ENCODE measurements at places on chromosomes 2 and 18.

DNA sequence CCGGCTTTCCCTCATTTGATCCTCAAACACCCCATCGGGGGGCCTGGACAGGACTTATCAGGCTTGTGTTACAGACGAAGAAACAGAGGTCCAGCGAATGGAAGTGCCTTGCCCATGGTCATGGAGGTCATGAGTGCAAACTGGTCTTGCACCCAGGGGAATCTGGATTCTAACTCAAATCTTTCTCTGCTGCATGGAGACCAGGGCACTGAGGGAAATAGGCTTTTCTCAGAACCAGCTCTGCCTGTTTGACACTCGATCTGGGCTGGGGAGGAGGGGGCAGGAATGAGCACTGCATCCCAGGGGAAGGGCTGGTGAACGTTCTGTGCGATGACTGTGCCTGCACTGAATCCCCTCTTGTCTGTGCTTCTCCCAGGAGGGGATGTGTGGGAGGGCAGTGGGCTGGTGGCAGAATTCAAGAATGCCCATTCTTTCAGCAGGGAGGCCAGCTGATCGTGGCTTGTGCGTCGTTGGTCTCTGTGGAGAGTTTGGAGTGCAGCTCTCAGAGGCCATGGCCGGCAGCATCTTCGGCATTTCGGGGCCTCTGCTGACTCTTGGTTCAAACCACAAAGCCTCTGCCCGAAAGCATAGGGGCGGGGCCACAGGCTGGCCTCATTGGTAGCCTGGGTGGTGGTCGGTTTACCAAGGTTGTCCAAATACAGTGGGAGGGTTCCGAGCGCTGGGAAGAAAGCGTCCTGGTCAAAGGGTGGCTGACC, 171.6 kb downstream of the DDX1 start:
- DNase-seq, result no peak

- no peak for DNase-seq
Observed at GRCh38 chr2:225598426-225598825, 198.9 kb downstream of the NYAP2 start.

DNA sequence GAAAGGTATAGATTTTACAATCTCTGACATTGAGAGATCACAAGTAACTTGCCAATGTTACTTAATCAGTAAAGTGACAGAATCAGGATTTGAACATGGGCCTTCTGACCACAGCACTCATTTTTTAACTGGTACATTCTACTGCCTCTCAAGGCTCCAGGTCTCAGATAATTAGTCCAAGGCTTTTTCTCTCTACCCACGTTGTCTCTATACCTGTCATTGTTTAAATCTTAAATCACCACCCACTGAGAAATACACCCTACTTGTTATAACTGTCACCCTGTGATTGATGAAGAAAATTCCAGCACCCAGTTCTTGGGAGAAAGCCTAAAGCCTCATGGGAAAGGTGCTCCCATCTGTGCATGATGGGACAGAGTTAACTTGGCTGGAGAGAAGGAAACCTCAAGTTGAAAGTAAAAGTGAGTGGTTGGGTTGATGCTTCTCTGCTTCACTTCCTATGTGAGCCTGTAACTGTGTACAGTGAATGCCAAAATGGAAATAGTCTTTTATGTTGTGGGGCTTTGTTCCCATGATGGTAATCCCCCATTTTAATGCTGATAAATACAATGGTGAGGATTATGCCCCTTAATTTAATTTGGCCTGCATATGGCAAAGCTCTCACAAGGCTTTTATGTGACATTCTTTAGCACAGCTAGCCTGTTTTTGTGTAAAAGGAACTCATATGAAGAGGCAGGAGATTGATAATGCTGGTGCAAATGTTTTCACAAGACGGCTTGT, 190.1 kb upstream of the SP5 start:
- no peak for DNase-seq

DNA sequence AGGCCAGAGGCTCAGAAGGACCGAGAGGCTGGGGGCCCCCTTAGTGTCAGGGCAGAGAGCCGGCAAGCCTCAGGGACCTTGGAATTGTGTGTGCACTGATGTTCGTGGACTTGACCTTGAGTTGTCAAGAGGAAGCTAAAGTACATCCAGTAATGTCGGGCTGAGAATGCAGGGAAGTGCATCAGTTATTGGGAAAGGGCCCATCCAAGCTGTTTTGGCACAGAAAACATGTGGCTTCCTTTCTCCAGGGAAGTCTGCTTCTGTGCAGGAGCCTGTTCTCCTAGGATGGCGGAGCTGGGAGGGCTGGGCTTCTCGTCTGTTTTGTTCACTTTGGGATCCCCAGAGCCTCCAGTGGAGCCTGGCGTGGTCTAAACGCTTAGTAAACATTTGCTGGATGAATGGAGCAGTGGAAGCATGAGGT, 23.7 kb downstream of the ATOH8 start:
- no peak for DNase-seq

DNA sequence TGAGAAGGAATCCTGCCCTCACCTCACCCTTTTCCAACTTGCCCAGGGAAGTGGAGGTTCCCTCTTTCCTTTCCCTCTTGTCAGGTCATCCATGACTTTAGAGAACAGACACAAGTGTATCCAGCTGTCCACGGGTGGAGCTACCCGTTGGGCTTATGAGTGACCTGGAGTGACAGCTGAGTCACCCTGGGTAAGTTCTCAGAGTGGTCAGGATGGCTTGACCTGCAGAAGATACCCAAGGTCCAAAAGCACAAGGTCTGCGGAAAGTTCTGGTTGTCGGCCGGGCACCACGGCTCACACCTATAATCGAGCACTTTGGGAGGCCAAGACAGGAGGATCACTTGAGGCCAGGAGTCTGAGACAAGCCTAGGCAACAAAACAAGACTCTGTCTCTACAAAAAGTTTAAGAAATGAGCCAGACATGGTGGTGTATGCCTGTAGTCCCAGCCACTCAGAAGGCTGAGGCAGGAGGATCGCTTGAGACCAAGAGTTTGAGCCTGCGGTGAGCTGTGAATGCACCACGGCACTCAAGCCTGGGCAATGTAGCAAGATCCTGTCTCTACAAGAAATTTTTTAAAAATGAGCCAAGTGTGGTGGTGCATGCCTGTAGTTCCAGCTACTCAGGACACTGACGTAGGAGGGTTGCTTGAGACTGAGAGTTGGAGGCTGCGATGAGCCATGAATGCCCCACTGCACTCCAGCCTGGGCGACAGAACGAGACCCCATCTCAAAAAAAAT, 14.0 kb upstream of the CNDP1 start:
- no peak for DNase-seq

DNA sequence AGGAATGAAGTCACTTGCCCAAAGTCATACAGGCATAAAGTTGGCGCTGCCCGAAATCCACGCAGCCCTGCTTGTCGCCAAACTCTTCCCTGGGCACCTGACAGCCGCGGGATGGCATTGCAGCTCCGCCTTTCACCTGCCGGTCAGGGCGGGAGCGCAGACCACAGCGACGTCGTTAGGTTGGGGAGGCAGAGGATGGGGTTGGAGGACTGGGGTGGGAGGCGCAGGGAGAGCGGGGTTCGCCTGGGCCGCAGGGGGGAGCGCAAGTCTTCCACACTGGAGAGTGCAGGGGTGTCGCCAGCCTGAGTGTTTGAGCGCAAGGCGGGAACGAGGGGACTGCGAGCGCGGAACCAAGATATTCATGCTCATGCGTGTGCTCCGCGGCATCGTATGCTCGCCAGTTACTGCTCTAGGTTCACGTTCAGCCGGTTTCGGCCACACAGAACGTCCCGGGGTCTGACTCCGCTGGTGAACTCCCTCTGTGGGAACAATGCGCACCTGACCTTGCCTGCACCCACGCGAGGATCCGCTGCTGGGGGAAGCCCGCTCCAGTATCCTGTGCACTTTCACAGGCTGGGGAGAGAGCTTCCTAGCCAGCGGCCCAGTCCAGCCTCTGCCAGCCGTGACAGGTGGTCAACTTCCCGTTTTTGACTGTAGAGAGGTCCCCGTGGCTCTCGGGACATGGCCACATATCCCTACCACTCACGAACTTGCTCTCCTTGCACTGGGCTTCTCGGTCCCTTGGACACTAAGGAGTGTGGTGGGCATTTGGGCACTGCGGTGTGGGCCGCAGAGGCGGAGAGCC, 767 bp upstream of the NPPC start:
- peak; percentile 34 for DNase-seq

DNA sequence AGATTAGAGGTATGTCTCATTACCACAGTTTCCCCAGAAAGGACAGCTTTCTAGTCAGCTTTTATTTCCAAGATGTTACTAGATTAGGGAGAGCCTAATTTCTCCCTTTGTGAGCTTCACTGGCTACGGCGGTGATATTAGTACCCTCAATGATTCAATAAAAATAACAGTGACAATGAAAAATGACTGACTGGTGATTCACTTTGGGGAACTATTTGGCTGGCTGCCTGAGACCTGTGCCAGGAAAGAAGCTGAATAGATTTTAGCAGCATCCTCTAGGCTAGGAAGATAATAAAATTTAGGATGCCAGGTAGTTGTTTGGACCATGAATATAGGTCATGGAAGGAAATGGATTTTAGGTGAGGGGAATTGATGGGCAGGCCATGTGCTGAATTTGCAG, 178.7 kb downstream of the FMNL2 start:
- DNase-seq, result no peak

DNA sequence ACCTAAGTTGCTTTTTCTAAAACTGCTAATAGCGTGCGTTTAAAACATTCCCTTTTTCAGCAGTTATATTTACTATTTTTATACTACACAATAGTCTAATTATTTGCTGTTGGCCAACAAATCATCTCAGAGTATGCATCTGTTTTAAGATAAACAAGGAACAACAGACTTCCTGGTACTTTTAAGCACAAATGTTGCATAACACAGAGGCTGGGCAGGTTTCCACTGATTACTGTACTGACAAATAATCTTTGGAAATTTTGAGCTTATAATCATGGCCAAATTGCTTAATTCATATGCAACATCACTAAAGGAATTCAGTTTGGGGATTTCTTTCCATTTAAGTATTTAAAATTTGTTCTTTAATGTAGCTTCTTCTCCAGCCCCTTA, 737.4 kb upstream of the SALL3 start:
- no peak for DNase-seq

DNA sequence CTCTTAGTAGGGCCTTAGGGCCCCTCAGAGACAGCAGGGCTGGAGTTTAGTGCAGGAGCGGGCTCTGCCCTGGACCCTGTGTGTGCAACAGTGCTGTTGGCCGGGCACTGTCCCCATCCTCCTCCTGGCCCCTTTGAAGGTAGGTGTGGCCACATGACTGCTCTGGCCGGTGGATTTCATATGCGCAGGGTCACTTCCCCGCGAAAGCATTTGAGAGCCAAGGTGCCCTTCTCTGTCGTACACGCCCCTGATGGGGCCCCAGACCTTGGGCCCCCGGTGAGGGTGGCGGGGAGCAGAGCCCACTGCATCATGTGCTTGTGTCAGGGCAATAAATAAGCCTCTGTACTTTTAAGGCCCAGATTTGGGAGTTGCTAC, 15.5 kb downstream of the TMEM177 start:
- no peak for DNase-seq

DNA sequence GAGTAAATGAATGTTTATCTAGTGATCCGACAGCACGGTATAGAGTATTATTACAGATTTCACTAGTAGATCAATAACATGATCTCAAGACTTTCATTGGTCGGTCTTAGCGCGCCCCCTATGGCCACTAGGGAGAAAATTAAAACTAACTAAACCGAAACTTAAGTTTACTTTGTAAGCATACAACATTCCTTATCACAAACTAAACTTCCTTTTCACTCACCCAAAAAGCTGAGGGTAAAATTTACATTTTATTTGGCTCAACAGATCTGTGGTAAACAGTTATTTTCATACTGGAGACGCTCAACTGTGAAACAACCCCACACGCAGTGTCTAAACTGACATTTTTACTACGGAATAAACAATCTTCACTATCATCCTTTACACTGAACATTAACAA, 215.6 kb upstream of the MAP2 start:
- DNase-seq, result no peak

GRCh38 chr2:69456950-69457445, 19.8 kb upstream of the NFU1 start:
- DNase-seq, result no peak

DNA sequence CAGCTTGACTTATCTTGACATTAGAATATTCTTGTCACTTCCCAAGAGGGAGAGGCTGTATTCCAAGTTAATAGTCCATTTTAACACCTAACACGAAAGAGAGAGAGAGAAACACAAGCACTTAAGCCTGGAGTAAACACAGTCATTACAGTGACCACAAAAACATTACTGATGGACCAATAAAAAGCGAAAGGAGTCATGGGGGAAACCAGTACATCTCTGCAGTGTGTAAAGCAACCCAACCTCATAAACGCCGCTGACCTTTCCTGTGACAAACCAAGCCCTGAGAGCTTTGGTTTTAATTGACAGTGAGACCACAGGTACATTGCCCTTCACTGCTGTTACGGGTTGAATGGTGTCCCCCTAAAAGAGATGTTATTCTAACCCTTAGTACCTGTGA, 78.3 kb downstream of the SMAD4 start:
- no peak for DNase-seq

DNA sequence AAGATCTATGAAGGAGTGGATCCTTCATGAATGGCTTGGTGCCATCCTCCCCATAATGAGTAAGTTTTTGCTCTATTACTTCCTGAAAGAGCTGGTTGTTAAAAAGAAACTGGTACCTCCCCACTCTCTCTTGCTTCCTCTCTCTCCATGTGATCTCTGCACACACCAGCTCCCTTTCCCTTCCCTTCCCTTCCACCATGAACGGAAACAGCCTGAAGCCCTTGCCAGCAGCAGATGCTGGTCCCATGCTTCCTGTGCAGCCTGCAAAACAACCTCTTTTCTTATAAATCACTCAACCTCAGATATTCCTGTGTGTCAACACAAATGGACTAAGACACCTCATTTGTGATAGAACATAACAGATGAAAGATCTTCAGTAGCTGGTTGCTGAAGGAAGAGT, 303.5 kb upstream of the ACVR2A start:
- no peak for DNase-seq

GRCh38 chr2:164335947-164336346, 285.3 kb downstream of the GRB14 start:
- DNase-seq, result no peak

GRCh38 chr2:9965119-9965822, 13.8 kb downstream of the GRHL1 start:
- DNase-seq, result no peak

GRCh38 chr2:74099271-74099670, 48.4 kb downstream of the BOLA3 start:
- DNase-seq, result no peak

DNA sequence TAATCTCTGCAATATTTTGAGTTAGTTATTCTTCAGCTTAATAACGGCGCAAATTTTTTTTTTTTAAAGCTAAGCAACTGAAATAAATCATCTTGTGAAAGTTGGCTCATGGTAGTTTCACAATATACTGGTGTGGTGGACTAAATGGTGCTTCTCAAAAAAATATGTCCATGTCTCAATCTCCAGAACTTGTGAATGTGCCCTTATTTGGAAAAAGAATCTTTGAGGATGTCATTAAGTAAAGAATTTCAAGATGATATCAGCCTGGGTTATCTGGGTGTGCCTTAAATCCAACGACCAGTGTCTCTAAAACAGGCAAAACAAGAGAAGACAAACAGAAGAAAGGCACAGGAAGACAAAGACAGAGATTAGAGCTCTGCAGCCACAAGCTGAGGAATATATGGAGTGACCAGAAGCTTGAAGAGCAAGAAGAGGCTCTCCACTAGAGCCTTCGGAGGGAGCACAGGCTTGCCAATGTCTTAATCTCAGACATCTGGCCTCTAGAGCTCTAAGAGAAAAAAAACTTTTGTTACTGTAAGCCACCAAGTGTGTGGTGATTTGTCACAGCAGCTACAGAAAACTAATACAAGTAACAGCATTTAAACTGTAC, 71.4 kb downstream of the HNMT start:
- no peak for DNase-seq

Data from activated naive CD4-positive, alpha-beta T cell treated with anti-CD3 and anti-CD28 coated beads, Interleukin-2, amount 50 U/mL, for 16 hours (primary cell).